Epithelial cell of proximal tubule (primary cell): ENCODE measurements at places on chromosomes 11 and 22.

GRCh38 chr22:39206491-39206890, 38.3 kb downstream of the PDGFB start:
- DNase-seq = no peak

GRCh38 chr11:72578051-72578450, 96.2 kb downstream of the PDE2A start:
- no peak for DNase-seq

DNA sequence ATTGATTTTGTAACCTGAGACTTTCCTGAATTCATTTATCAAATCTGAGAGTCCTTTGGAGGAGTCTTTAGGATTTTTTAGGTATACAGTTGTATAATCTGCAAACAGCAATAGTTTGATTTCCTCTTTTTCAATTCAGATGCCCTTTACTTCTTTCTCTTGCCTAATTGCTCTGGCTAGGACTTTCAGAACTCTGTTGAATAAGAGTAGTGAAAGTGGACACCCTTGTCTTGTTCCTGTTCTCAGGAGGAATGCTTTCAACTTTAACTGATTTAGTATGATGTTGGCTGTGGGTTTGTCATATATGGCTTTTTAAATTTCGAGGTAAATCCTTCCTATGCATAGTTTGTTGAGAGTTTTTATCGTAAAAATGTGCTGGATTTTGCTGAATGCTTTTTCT, 227.4 kb downstream of the CSNK2A3 start:
- no peak for DNase-seq

GRCh38 chr11:131511794-131512193, 141.4 kb downstream of the NTM start:
- DNase-seq = no peak
